ENCODE measurements at places on chromosomes 13 and 19.

DNA sequence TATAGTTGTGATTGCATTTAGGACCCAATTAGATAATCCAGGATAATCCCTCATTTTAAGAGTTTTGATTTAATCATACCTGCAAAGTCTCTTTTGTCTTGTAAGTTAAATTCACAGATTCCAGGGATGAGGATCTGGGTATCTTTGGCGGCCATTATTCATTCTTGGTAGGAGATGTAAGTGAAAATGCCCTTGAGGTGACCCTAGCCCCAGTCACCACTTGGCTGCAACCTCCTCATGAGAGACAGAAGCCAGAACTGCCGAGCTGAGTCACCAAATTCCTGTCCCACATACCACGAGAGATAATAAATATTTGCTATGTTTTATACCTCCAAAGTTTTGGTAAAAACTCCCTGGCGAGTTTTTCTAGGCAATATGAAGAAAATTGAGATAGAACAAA, 389.4 kb downstream of the RFC3 start:
- no peak for DNase-seq

DNA sequence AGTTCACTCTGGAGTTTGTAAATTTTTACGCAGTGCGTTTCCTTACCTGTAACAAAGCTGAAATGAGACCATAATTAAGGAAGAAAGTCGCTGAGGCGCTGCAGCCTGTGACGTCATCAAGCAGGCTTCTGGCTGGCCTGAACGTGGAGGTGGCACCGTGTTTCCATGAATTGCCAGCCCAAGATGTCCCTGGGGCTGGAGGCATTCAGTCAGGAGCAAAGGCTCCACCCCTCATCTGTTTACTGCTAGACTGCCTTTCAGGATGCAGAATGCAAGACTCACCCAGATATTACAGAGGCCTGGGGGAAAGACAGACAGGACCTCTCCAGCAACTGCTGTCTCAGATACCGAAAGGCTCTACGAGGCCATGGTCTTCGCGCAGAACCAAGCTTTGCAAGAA, 424.6 kb downstream of the TSHZ3 start:
- DNase-seq, result no peak

DNA sequence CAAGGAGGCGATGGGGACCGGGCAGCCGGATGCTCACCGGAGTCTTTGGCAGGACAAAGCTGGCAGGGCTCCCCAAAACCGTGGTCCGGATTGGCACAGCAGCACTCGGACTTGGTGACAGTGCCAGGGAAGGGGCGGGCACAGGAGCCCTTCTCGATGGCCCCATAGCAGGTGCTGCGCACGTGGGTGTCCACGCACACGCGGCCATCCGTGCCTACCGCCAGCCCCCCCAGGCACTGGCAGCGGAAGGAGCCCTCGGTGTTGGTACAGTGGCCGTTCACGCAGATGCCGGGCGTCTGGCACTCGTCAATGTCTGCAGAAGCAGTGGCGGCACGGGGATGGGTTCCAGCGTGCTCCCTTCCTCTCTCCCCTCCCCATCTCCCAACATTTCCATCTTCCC, 17.9 kb downstream of the FBN3 start:
- no peak for DNase-seq

DNA sequence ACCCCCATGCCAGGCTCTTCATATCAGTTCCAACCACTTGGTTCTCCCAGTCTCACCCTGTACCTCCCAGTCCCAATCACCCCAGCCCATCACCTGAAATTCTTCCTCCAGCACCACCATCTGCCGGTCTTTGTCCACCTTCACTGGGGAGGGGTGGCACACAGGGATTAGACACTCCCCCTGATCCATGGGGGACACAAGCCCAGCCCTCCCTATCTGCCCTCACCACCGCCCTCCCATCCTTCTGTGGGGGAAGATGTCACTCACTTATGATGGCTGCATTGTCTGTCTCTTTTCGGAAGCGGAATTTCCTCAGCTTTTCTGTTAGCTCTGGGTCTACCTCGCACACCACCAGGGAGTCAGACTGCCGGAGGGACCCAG, 685 bp downstream of the GMFG start:
- no peak for DNase-seq

GRCh38 chr13:35697186-35697730, 220.8 kb upstream of the MAB21L1 start:
- DNase-seq, result no peak

DNA sequence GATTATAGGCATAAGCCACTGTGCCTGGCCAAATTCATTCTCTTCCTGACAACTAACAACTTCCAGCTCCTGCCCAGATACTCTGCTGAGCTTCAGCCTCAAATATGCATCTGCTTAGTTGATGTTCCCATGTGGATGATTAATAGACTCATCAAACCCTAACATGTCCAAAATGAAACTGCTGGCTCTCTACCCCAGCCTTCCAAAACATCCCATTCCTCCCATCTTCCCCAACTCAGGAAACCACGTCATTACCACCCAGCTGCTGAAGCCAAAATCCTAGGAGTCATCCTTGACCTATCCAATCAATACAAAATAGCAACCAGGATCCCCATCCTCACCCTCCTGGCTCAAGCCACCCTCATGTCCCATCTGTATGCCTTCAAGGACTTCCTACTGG, 20.9 kb downstream of the POU2F2 start:
- DNase-seq, result no peak

DNA sequence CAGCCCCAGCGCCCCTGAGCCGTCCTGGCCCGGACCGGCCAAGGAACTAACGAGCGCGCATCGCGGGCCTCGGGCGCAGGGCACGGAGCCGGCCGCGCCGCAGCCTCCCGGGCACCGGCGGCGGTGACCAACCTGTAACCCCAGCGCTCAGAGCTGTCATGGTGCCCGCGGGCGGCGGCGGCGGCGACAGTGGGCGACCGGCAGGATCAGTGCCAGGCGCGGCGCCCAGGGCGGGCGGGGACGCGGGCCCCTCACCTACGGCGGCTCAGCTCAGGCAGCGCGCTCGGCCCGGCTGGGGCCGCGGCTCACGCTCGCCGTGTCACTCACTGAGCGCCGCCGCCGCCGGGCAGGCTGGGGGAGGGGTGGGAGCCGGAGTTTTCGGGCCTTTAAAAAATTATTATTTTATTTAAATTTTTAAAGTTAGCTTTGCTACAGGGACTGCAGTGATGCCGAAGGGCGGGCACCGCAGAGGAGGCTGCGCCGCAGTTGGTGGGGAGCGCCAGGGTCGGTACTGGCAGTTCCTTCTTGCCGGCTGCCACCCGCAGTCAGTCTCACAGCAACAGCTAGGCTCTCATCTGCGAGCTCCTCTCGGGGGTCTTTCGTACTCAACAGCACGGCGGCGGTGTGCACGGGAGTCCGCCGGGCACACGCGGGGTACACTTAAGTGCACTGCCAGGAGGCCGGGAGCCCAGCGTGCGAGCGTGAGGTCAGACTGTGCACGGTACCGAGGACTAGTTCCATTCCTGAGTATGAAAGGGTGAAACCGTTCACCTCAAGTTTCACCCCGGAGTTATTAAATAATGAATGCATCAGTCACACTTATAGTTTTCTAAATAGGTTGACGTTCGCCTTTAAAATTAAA, at the start of gene NALCN:
Gene NALCN, minus strand, starts transcription at position 328 of the 862 bp plus-strand sequence. CDS start 17,382 bp downstream, outside the sequence.
- DNase-seq, result no peak

DNA sequence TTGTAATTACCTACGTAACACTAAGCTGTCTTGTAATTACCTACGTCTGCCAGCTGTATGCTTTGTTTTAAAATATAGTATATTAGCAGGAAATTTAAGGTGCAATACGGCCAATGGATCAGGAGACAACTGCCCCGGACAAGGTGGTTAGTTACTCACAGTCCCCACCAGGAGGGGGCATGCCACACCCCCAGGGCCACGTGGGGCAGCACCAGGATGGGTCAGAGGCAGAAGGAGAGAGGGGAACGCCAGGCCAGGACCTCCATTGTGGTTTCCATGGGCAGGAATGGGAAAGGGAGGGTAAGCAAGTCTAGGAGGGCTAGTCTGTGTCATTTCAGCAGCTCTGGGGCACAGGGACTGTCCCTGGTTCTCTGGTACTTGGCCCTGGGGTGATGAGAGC, 140.1 kb downstream of the URI1 start:
- DNase-seq, result no peak

DNA sequence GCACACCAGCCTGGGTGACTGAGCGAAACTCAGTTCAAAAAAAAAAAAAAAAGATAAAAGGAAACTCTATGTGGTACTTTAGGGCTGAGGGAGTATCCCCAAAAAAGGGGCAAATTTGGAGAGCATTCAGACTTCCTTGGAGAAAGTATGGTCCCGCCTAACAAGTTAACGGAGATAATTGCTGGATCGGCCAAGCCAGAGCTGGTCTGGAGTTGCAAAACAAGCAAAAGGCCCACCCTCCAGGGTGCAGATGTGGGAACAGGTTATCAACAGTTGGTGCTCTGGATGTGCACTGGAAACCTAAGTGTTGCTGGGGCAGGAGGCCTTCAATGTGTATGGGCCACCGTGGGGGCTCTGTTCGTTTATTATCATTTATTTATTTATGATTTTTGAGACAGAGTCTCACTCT, 2.8 kb downstream of the IQCN start:
- DNase-seq, result no peak

GRCh38 chr19:45705115-45705514, 12.6 kb downstream of the QPCTL start:
- no peak for DNase-seq

DNA sequence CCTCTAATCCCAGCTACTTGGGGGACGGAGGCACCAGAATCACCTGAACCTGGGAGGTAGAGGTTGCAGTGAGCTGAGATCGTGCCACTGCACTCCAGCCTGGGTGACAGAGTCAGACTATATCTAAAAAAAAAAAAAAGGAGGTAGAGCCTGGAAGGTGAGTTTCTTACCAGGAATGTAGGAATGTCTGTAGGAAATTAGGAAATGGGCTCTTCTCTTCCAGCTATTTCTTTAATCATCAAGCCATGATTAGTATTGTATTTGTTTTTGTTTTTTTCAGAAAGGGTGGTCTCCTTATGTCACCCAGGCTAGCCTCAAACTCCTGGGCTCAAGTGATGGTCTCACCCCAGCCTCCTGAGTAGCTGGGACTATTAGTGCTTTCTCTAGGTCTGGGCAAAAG, 26.3 kb upstream of the SERP2 start:
- DNase-seq, result no peak

DNA sequence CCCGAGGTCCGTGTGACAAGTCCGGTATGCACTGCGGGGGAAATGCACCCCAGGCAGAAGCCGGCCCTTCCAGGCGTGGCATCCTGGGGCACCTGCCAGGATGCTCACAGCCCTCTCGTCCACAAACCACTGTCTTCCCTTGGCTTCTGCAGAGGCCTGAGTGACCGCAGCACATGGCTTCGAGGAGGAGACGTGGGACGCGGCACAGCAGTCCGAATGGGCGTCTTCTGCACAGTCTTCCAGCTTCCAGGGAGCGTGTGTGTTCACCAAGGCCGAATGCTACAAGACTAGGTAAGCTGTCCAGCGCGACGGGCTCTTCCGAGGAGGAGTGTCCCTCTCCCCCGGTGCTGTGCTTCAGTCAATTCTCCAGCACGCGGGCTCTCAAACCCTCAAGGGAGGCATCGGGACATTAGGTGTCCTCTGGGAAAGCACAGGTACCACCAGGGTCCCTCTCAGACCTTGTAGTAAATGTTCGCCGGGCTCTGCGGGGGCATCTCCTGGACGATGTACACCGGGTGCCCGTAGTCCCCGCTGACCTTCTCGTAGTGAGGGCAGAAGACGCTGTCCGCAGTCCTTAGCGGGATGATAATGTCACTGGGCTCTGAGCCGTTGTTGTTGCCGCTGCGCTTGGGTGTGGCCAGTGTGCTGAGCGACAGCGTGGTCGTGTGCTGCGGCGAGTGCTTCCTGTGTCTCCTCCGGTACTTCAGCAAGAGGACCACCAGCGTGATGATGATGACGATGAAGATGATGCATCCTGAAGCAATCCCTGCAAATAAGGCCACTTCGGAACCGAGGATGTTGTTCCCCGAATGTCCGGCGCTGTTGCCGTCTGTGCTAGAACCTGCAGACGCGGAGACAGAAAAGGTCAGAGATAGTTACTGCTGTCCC, 42.6 kb downstream of the EFNB2 start:
- DNase-seq, result no peak

DNA sequence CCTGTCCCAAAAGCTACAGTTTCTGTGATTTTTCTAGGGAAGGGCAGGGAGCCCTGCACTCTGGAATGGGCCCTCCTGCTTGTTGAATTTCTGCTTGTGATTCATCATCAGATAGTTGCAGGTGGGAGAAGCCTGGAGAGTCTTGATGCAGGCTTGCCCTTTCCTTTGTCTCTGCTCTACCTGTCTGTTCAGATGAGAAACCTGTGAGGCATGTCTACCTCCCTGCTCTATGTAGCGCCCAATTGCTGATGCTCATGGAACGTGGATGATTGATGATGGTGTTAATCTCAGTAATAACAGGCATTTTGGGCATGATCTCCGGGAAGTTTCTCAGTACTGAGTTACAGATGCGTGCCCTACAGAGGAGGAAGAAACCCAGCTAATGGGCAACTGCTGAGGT, 10.9 kb upstream of the CBY2 start:
- DNase-seq, result no peak

DNA sequence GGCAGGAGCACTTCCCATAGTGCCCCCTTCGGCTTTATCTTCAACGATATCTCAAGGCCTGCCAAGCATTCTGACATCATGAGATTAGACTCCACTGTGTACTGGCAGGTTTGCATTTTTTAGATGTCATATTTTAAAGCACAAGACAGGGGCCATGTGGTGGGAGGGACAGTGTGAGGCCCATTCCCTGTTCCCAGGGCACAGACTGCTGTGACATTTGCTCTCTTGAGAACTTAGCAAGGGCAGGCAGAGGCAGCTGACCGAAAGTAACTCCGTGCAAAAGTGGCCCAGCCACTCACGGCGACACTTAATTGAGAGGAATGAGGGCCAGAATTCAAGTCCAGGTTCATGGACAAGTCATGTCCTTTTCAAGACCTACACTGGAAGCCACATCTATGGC, 201.8 kb downstream of the COL4A1 start:
- DNase-seq, result no peak

DNA sequence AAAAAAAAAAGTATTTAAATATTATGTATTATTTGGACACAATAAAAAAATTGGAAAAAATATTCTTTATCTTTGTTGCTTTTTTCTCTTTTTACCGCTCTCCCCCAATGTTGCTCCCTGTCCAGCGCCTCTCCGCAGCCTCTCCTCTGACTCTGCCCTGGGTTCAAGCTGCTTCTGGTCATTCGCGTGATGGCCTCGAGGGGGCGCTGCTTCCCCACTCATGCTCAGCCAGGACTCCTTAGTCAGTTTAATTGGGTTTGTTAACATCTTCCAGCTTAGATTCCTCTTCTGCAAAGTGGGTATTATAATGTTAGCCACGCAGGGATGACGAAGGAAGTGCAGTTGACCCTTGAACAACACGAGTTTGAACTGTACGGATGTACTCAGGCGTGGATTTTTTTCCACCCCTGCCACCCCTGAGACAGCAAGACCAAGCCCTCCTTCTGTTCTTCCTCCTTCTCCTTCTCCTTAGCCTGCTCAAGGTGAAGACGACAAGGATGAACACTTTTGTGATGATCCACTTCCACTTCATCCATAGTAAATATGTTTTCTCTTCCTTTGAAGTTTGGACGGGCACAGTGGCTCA, 4.9 kb upstream of the NWD1 start:
- peak; percentile 16 for DNase-seq

DNA sequence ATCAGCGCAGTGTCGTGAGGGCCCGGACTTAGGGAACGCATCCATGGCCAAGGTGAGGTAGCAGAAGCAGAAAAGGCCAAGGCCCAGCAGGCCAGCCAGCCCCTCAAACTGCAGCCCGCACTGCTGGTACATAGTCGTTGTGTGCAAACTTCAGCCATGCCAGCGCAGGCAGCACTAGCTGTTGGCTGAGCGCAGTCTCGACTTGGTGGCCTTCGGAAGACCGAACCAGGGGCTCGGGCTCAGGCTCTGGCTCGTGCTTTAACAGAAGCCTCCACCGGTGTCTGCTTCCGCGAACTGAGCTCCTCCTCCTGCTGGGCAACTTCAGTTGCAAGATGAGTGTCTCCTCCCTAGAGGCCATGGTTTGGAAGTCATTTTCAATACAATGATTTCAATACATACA, 157.5 kb downstream of the DNAJC15 start:
- no peak for DNase-seq
